ENCODE measurements at places on chromosomes 3 and 15.

DNA sequence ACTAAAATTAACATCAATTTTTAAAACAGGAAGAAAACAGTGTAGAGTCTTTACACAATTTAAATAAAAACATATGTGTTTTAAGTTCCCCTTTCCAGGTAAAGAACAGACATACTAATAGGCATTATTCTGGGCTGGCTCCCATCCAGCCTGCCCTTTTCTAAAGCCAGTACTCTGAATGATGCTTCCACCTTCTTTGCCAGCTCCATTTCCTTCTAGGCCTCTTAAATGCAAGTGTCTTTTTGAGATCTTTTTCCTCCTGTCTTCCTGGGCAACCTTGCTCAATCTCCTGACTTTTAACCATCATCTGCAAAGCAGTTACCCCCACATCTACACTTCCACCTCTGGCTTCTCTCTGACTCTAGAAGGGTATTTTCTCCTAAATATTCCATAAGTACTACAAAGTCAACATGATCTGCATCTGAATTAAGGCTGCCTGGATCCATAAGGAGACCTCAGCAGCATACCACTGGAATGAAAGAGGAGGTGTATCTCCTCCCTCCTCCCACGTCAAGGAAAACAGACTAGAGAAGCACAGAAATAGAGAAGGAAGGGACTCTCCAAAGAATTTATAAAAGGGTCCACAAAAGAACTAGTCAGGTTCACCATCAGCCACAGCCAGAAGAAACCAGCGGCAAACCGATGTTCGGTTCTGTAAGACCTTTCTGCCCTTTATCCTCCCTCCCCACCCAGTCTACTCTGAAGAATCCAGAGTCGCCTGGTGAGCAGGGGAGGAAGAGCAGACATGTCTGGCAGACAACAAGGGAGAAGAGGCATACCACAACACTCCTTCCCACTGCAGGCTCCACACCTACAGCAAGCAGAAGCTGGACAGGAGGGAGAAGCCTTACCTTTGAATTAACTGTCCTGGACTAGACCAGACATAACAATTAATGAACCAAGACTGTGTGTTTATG lies 47.1 kb downstream of the GOLIM4 start:
- no peak for DNase-seq

DNA sequence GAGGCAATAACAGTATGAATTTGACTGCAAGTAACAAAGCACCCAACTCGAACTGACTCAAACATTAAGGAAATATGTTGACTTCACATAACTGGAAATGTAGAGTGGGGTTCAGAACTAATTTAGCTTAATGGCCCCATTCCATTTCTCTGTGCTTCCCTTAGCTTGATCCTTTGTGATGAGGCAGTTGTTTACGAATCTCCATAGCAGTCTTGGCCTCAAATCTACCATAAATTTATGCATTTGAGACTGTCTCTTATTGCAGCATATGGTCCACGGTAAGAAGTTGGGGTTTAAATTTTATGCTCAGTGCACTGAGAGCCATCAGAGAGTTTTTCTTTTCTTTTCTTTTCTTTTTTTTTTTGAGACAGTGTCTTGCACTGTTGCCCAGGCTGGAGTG lies 148.7 kb upstream of the POU1F1 start:
- DNase-seq = no peak

DNA sequence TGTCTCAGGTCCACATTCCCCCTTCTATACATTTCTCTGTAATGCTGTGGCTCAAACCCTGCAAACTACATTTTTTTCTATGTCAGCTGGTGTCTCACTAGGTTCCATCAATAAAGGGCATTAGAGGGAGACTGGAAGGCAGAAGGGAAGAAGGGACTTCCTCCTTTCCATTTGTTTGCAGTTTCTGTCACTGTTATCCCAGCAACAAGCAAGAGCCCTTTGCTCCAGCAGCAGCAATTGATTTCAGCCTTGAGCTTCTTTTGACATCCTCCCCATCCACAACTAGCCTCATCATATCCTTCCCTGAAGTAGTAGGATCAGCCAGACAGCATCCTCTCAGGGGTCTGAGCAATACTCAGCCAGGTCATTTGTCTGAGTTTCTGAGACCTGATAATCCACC lies 5.3 kb upstream of the NCK1 start:
- no peak for DNase-seq

GRCh38 chr3:128112357-128112968 lies 11.1 kb downstream of the RUVBL1 start:
- peak; percentile 67 for DNase-seq

DNA sequence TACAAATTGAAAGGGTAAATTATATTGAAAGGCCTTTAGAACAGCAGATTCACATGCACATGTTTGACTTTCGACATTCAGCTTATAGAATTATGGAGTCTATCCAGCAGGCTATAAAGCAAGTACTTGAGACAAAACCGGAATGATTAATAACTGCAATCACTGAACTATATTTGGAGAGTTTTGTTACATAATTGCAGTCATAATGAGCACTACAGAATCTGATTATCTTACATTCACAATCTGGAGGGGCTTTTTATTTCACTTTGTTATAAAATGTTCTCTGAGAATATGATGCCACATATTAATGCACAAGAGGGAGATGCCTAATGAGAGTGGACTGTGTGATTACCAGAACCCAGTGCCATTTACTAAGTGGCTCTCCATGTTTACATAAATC lies 64.3 kb downstream of the NSUN3 start:
- DNase-seq = no peak

GRCh38 chr15:85306946-85307686 lies 73.3 kb upstream of the AKAP13 start:
- no peak for DNase-seq

GRCh38 chr3:184599143-184599542 lies 37.6 kb downstream of the EPHB3 start:
- no peak for DNase-seq

- DNase-seq = no peak
Observed at GRCh38 chr3:194357681-194358080, 6.6 kb upstream of the CPN2 start.

- DNase-seq = no peak
Observed at GRCh38 chr15:64144565-64145281, 6.8 kb upstream of the SNX22 start.

DNA sequence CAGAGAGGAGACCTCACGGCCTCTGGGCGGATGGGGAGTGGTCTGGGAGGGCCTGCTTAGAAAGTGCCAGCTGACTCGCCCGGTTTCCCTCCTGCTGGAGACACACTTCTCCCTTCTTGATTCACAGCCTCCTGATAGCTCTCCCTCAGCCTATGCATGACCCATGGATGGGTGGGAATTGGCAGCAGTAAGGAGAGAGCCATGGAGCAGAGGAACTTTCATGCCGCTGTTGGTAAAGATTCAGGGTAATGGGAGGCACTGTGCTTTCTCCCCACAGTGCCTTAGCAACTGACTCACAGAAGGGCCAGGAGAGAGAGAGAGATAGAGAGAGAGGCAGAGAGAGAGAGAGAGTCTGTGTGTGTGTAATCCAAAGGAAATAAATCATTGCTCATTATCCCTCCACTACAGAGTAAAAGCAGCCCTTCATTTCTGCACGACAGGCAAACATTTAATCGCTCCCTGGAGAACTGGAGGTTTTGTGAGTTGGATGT lies 82.8 kb downstream of the SEMA5B start:
- no peak for DNase-seq

- peak; percentile 66 for DNase-seq
Observed at GRCh38 chr3:33060609-33061337, 36.2 kb downstream of the GLB1 start.

DNA sequence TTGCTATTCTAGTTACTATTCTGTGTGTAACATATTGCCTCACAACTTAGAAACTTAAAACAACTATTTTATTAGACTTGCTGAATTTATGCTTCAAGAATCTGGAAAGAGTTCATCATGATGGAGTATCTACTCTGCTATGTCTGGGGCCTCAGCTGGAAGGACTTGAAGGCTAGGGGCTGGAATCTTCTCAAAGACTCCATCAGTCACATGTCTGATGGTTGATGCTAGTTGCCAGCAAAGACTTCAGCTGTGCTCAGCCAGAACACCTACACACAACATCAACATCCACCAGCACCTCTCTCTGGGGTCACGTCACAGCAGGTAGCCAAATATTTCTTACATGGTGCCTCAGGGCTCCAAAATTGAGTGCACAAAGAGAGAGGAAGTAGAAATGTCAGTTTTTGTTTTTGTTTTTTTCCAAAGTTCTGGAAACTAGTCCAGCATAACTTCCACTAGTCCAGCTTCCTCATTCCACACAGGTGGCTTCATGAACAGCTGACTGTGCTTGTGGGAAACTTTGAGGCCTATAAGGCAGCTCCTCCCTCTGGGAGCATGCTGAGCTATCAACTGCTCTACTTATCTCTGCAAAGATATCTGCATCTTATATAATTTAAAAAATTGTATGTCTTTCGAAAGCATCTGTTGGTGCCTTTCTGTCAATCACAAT lies 325.4 kb upstream of the AGTR1 start:
- DNase-seq = no peak

- DNase-seq = no peak
Observed at GRCh38 chr15:50500352-50500751, 46.1 kb downstream of the USP50 start.

DNA sequence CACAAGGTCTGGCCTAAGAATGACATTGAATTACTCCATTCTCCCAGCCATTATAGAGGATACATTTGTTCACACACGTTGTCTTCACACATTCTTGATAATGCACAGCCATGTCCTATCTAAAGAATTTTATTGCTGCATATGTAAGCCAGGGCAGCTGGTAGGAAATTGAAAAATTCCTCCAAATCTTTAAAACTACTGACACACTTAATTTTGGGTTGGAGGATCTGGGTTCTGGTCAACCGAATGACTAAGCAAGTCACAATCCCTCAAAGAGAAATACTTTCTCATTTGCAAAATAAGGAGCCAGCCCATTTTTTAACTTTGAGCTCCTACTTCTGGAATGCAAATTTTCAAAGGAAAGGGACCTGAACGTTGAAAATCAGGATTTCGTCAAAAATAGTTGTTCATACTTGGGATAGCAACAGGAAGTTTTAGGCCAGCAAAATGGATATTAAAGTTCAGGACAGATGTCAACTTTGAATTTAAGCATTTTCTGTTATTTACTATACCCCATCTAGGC lies 638.3 kb downstream of the NTRK3 start:
- DNase-seq = no peak

- DNase-seq = no peak
Observed at GRCh38 chr15:91047545-91048199, 25.3 kb upstream of the VPS33B start.

- no peak for DNase-seq
Observed at GRCh38 chr3:37149257-37149656, 25.1 kb downstream of the LRRFIP2 start.

DNA sequence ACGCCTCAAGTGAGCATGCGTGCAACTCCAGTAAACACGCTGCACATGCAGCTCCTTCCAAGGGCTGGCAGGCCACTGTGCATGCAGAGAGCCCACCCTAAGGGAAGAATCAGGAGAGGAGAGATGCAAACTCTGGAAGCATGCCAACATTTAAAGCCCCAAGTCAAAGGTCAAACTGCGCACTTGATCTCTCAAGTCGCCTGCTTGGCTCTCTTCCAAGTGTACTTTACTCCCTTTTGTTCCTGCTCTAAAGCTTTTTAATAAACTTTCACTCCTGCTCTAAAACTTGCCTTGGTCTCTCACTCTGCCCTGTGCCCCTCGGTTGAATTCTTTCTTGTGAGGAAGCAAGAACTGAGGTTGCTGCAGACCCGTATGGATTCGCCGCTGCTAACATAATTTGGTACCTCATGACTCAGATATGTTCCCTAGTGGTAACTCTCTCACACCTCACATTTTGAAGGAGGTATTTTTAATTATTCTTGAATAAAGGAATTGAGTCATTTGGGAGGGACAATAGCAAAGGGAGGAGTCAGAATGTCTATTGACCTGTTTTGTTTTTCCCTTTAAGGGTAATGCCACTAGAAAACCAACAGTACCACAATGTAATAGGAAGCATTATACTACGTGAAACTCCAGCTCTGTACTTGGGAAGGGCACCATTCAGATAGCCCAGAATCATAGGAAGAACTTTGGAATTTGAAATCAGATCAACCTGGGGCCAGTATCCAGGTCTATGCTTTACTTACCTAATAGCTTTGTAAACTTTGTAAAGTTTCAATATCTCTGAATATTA lies 19.6 kb upstream of the DGKG start:
- DNase-seq = no peak
